Stimulated activated CD4-positive, alpha-beta T cell treated with anti-CD3 and anti-CD28 coated beads, Interleukin-1b, Interleukin-23, amount 100 ng/mL, for 24 hours (primary cell): ENCODE measurements at places on chromosomes 11 and 22.

DNA sequence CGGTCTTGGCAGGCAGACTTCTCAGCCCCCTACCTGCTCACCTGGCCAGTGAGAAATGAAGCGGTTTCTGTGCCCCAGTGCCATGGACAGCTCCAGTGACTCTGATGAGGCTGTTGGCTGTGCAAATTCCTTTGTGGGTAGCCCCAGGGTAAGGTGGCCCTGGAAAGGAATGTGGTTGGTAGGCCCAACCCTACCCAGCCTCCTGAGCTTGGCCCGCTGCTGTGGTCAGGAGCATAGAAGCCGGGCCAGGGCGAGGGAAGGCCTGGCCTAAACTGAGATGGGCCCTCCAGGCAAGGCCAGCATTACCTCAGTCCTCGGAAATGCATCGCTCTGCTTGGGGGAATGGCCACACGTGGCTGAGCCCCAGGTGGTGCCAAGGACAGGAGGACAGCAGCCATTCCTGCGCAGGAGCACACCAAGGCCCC lies 16.9 kb downstream of the DAGLA start:
- no peak for DNase-seq

- no peak for DNase-seq
Observed at GRCh38 chr11:32044158-32044863, 46.6 kb upstream of the RCN1 start.

GRCh38 chr11:99585606-99586005 lies 564.9 kb downstream of the CNTN5 start:
- no peak for DNase-seq

GRCh38 chr11:95668131-95668530 lies 121.5 kb downstream of the FAM76B start:
- no peak for DNase-seq

DNA sequence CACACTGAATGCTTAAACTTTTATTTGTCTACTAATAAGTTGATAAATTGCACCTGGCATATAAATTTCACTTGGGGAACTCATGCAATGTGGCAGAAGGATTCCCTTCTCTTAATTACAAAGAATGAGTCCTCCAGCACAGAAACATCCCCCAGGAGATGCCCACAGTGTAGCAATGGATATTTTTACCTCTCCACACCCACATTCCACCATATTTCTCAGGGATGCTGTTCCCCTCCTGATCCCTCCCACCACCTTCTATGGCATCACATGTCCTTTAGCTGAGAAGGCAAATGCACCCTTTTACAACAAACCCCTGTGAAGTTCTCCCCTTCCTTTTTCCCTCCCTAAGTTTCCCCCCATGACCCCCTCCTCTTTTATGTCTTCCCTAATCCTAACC lies 56.1 kb upstream of the UBASH3B start:
- no peak for DNase-seq

DNA sequence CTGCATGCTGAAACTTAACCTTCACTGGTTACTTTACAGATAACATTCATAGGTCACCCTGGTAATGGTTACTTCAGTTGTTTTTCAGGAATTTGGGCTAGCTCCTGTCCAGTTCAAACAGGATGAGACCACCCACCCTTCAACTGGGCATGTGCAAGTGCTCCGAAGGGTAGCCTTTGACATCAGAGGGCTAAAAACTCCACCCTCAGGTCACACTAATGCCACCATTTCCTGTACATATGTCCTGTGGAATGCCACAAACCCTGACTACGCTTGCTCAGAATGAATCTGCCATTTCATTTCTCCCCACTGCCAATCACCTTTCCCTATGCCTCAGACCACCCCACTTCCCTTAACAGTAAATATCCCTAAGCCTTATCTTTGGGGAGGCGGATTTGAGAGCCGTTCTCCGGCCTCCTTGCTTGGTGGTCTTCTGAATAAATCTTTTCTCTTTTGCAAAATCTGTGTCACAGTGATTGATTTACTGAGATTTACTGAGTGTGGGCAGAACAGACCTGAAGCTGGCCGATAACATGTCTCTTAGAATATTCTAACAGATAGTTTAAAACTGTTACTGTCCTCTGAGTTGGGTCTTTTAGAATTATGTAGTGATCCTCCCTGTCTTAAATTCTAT lies 25.4 kb upstream of the FXYD2 start:
- no peak for DNase-seq

- no peak for DNase-seq
Observed at GRCh38 chr22:22021162-22021750, 38.7 kb upstream of the TOP3B start.

- no peak for DNase-seq
Observed at GRCh38 chr11:116962108-116962507, 124.7 kb upstream of the APOA1 start.

- no peak for DNase-seq
Observed at GRCh38 chr22:49179175-49179574, 648.5 kb downstream of the BRD1 start.

DNA sequence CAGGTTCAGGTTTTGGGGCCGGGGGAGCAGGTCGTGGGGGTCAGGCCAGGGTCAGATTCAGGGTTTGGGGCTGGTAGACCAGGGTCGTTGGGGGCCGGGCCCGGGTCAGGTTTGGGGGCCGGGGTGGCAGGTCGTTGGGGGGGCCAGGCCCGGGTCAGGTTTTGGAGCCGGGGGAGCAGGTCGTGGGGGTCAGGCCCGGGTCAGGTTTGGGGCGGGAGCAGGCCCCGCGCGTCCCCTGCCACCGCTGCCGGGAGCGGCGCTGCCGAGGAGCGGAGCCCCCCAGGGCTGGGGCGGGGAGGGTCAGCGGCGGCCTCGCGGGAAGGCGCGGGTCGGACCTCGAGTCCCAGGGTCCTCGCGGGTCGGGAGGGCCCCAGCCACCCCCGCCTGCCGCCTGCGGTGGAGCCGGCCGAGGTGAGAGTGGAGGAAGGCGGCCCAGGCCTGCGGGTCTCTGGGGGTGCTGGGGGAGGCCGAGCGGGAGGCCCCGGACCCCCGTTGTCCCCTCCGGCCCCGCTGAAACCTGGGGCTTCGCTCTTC lies 535 bp downstream of the TRABD start:
- no peak for DNase-seq

GRCh38 chr22:44496305-44496704 lies 1.7 kb downstream of the RTL6 start:
- DNase-seq: no peak

- no peak for DNase-seq
Observed at GRCh38 chr22:43297270-43298061, 45.7 kb downstream of the SCUBE1 start.

DNA sequence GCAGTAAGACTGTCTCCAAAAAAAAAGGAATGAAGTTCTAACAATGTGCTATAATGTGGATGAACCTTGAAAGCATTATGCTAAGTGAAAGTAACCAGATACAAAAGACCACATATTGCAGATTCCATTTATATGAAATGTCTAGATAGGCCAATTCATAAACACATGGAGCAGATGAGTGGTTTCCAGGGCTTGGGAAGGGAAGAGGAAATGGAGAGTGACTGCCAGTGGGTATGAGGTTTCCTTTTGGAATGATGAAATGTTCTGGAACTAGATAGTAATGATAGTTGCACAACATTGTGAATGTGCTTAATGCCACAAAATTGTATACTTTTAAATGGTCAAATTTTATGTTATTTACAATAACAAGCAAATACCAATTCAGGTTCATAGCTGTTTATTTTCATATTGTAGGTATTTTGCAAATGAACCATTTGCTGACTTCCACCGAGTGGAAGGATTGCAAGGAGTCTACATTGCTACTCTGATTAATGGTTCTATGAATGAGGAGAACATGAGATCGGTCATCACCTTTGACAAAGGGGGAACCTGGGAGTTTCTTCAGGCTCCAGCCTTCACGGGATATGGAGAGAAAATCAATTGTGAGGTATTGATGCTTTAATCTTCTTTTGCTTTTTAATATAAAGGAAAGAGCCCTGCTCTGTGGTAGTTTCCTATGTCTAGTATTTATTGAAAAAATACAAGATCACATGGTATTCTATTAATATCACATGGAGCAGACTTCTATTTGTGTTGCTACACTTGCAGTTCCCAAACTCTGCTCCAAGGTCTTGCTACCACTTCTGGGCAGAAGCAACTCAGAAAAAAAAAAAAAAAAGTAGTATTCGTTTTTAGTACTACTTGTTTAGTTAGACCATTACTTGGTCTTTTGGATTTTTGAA lies 67.7 kb upstream of the SORL1-AS1 start:
- no peak for DNase-seq

DNA sequence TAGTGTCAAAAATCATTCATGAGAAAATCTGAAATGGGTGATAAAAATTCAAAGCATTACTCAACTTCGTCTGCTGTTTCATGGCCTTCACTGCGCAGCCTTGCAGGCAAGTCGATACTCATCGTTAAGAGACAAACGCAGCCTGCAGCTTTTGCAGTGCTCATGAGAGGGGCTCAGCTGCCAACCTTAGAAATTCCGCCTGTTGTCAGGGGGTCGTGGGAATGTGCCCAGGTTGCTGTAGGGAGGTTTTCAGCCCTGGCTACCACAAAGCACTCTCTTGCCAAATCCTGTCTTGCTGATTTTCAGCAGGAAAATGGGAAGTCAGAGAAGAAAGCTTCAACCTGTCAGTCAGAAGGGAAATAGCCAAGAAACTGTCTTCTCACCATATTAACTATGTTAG lies 25.4 kb upstream of the GRAMD1B start:
- DNase-seq: no peak

GRCh38 chr11:64500176-64501013 lies 90.6 kb upstream of the SLC22A12 start:
- no peak for DNase-seq

GRCh38 chr11:104614961-104615360 lies 283.3 kb downstream of the CASP12 start:
- no peak for DNase-seq

GRCh38 chr22:22425783-22426624 lies 82.5 kb downstream of the ZNF280B start:
- DNase-seq: no peak

DNA sequence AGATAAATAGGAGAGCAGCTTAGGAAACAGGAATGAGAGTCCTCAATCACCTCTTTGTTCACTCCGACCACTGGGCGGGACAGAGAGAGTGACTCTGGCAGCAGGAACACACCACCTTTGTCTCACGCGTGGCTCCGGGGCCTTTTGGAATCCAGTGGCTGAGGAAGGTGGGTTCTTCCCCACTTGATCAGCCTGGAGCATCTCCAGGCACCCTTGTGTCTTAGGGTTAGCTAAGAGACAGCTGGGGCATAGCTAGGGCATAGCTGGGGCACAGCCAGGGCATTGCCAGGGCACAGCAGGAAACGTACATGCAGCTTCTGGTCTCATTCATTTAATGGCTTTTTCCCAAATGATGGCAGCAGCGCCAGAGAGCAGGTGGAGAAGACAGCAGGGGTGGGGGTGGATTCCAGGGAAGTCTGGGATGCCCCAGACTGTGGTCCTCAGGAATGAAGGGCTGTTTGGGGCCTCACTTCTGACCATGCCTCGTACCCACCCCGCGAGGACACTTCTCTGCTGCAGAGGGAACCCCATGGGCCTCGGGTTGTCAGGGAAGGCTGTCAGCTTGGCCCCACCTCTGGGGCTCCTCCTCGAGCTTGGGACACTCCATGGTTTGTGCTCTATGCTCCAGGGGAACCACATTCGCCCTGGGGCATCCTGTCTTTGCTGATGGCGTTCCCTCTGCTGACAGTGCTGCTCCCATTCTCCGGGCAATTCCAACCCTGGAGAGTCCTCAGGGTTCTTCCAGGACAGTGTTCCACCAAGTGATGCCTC lies 30.4 kb upstream of the SHANK2 start:
- DNase-seq: no peak

GRCh38 chr11:41955066-41955465 lies 495.6 kb upstream of the LRRC4C start:
- no peak for DNase-seq

DNA sequence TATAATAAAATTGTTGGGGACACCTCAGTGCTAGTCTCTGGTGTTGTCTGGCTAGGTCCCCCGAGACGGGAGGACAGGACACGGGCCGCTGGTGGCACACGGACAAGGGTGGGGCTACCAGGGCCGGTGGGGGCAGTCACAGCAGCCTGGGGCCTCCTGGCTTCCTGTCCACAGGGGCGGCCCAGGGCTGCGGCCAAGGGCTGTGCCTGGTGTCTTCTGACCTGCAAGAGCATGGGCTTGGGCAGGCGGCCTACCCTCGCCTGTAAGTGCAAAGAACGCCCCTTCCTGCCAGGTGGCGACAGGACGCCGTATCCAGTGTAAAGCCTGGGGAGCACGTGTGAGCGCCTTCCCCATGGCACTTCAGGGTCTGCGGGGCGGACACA lies 3.6 kb downstream of the LRFN4 start:
- DNase-seq: no peak

DNA sequence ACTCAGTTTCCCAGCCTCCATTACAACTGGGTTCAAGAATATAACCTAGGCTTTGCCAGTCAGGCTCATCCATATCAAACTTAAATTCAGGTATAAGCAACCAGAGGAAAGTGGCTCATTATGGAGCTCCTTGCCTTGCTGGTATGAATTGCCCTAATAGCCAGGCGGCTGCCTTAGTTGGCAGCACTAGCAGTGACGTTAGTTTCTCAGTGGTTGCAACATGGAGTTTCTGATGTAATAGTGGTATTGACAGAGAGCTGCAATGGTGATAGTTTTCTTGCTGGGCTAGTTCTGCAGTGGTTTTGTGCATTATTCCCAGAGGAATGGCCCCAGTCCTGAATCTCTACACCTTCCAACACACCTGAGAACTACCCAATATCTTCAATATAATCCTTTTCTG lies 3.8 kb upstream of the TMEM123 start:
- DNase-seq: no peak

DNA sequence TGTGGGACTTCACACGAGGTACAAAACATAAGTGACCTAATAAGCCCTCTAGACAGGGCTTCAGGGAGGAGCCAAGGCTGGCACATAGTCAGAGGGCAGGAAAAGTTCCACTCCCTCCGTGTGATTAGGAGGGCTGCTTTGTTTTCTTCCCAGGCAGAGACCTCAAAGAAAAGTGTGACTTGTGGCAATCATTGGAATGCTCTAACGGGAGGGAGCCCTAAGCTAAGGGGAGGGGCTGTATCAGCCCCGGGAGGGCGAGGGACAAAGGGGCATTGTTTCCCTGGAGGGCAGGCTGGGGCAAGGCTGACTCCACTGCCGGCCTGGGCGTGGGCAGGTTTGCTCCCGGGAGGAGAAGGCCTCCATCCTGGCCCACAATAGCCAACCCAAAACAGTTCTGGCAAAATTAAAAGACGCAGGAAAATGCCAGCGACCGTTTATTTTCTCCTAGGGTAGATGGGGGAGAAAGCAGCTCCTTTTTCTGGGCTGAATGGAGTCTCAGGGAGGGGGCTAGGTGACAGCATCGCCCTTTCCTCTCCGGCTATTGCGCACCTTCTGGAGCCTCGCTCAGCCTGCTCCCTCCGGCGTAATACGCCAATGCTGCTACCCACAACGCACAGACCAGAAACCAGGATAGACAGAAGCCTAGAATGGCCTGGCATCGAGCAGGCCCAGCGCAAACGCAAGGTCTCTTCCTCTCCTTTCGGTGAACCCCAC lies 60.2 kb downstream of the ENDOD1 start:
- DNase-seq: no peak

- no peak for DNase-seq
Observed at GRCh38 chr11:93655581-93656255, 5.8 kb upstream of the CEP295 start.

DNA sequence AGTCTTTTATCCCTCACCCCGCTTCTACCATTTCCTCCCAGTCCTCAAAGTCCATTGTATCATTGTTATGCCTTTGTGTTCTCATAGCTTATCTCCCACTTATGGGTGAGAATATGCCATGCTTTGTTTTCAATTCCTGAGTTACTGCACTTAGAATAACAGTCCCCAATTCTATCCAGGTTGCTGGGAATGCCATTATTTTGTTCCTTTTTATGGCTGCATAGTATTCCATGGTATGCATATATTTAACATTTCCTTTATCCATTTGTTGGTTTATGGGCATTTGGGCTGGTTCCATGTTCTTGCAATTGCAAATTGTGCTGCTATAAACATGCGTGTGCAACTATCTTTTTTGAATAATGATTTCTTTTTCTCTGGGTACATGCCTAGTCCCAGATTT lies 114.9 kb downstream of the VPREB1 start:
- no peak for DNase-seq
